Pancreas (tissue), 10 donors: ENCODE measurements at places on chromosomes 16 and 17.

GRCh38 chr16:23175651-23176050 lies 6.9 kb upstream of the SCNN1G start:
- no peaks in the 10 kb centered on the region for H3K36me3 ChIP-seq
- H3K4me3 ChIP-seq, result no peak overlapping the region

DNA sequence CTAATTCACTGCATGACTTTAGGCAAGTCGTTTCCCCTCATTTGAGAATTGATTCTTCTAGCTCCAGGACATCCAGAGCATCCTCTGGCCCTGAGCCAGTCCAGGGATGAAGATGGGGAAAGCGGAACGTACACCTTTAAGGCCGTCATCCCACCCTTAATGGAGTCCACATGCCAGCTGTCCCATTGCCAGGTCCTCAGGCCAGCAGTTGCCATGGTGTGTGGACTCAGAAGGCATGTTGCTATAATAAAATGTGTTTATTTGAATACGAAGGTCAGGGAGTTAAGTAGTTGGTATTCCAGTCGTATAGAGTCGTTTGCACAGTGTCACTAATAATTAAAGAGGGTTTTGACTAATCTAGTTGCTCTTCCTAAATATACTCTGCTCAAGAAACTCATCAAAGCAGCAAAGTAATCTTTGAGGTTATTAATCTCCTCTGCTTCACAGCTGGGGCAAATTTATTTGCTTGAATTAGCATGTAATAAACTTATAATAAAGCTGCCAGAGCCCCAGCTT lies 30.4 kb downstream of the CCDC182 start:
- no peaks in the 10 kb centered on the region for H3K27me3 ChIP-seq
- H3K4me1 ChIP-seq, result no peaks in the 10 kb centered on the region
- H3K4me3 ChIP-seq, result no peak overlapping the region

- H3K4me3 ChIP-seq, result no peak overlapping the region
- H3K27ac ChIP-seq, result no peak overlapping the region
- no peak for DNase-seq
- H3K4me1 ChIP-seq, result no peaks in the 10 kb centered on the region
Observed at GRCh38 chr16:81593481-81593880, 148.9 kb downstream of the CMIP start.

DNA sequence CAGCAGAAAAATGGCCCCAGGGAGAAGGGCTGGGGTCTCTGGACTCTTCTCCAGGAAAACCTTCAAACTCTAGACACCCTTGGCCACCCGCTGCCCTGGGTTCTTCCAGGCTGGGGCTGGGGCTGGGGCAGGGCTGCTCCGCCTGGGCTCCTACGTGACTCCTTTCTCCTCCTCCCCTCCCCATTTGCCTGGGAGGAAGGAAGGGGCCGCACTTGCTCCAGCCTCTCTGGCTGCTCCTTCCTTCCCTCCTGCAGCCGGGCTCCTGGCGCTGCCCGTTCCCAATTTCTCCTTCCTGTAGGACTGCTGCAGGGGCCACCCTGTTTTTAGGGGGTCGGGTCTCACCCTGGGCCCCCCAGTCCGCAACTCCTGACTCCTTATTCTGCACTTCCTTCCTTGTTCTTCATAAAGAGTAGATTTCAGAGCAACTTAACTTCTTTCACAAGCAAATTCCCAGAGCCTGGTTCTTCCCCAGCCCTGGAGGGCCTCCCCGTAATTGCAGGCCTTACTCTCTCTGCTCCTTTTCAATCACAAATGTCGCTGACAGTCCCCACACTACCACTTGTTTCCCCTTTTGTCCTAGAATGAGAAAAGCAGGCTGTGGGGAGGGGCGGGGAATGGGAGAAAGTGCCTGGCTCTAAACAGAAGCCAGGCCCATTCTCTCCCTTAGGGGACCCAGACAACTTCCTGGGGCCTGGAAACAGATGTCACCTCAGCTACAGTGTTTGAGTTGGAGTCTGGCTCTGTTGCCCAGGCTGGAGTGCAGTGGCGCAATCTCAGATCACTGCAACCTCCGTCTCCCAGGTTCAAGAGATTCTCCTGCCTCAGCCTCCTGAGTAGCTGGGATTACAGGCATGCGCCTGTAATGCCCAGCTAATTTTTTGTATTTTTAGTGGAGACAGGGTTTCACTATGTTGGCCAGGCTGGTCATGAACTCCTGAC lies 137.8 kb downstream of the ENGASE start:
- no peak for DNase-seq
- no peaks in the 10 kb centered on the region for H3K36me3 ChIP-seq
- H3K4me3 ChIP-seq, result no peak overlapping the region
- no peaks in the 10 kb centered on the region for H3K4me1 ChIP-seq

- no peak overlapping the region for H3K27ac ChIP-seq
- no peaks in the 10 kb centered on the region for H3K4me1 ChIP-seq
- H3K4me3 ChIP-seq, result no peak overlapping the region
- H3K27me3 ChIP-seq, result no peaks in the 10 kb centered on the region
- H3K36me3 ChIP-seq, result no peaks in the 10 kb centered on the region
Observed at GRCh38 chr16:7086822-7087616, 245.6 kb upstream of the RBFOX1 start.

DNA sequence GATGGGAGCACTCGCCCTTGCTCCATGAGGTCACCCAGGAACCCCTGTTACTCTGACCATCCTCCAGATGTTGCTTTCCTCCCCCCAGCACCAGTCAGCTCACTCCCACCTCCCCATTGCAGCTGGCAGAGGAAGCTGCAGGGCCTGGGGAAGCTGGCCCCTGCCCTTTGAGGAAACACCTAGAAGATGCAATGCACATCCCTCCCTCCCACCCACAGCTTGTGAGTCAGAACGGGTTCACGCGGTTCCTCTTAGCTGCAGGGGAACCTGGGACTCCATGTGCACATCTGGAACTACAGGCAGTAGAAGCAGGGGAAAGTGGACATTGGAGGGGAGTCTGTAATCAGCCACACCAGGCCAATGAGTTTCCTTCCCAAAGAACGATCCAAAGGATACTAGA lies 96.9 kb downstream of the KATNIP start:
- no peaks in the 10 kb centered on the region for H3K36me3 ChIP-seq
- no peaks in the 10 kb centered on the region for H3K27me3 ChIP-seq
- DNase-seq, result no peak
- H3K27ac ChIP-seq, result no peak overlapping the region
- no peak overlapping the region for H3K4me3 ChIP-seq
- no peaks in the 10 kb centered on the region for H3K4me1 ChIP-seq

GRCh38 chr17:10606110-10606509 lies 51.0 kb downstream of the MYH3 start:
- H3K27me3 ChIP-seq, result no peaks in the 10 kb centered on the region
- no peak for DNase-seq
- H3K4me1 ChIP-seq, result no peaks in the 10 kb centered on the region
- H3K36me3 ChIP-seq, result no peaks in the 10 kb centered on the region
